Activated CD4-positive, alpha-beta T cell treated with anti-CD3 and anti-CD28 coated beads for 24 hours (primary cell): ENCODE measurements at places on chromosomes 3 and 15.

- DNase-seq, result no peak
Measured at GRCh38 chr15:72147418-72147817, 29.2 kb downstream of the SENP8 start.

- no peak for DNase-seq
Measured at GRCh38 chr3:123155471-123156011, 46.2 kb upstream of the SEC22A start.

DNA sequence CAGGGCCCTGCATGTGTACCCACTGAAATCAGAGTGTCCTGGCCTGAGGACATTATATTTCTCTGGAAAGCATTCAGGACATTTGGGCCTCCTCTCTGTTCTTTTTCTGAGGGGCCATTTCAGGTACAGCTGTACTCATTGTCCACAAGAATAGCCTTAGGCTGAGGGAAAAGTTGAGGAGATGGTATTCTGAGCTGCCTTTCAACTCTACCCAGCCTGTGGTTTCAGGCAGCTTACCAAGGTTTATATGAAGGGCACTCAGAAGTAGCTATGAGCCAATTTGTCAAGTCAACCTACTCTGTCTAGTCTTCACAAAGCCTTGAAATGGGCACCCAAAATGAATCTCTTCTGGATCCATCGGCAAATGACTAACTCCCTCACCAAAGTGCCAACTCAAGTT is 9.4 kb downstream of the ATP13A4 start:
- no peak for DNase-seq

- no peak for DNase-seq
Measured at GRCh38 chr15:64112904-64113303, 17.1 kb downstream of the SNX1 start.

DNA sequence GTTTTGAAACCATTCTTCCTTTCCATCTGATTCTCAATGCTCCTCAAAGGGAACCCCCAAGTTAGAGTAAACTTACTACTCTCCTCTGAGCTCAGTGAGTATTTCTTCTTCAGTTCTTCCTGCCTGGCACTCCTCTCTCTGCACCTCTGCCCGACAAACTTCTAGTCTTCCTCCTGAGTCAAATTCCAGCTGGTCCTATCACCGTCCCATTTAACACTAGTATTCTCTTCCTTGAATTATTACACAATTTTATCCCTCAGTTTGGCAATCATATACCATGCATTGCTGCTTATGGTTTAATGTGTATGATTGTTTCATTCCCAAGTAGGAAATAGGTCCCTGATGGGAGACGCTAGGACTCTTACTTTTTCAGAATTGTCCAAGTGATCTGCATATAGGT is 279.7 kb downstream of the MECOM start:
- no peak for DNase-seq

GRCh38 chr3:59426821-59427565 is 377.2 kb upstream of the CFAP20DC start:
- no peak for DNase-seq
